ENCODE measurements at places on chromosomes 7 and 10. TPM values are rescaled to one million over a fixed set of nuclear protein-coding genes. Genes with fewer than 3 reads are reported as not detected.

DNA sequence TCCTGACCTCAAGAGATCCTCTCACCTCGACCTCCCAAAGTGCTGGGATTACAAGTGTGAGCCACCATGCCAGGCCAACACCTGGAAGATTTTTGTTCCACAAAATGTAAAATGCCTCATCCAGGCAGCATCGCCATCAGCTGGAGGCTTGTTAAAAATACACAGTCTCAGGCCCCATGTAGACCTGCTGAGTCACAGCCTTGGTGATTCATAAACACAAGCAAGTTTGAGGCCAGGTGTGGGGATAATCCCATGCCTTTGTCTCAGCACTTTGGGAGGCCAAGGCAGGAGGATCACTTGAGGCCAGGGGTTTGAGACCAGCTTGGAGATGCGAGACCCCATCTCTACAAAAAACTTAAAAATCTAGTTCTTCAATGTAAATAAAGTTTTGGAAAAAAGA, 49.1 kb upstream of the FOXK1 start:
- peaks cover 11% of the 10 kb centered on the region for H3K4me1 ChIP-seq
- H3K36me3 ChIP-seq = no peaks in the 10 kb centered on the region
- no peaks in the 10 kb centered on the region for H3K27me3 ChIP-seq
- H3K27ac ChIP-seq = no peak overlapping the region
- no peak overlapping the region for H3K4me3 ChIP-seq

GRCh38 chr10:14541379-14541778, 210.7 kb upstream of the FRMD4A start:
- no peaks in the 10 kb centered on the region for H3K27me3 ChIP-seq
- no peak overlapping the region for H3K27ac ChIP-seq
- no peaks in the 10 kb centered on the region for H3K4me1 ChIP-seq
- no peaks in the 10 kb centered on the region for H3K36me3 ChIP-seq
- no peak overlapping the region for H3K4me3 ChIP-seq

- no peaks in the 10 kb centered on the region for H3K4me1 ChIP-seq
- H3K4me3 ChIP-seq = no peak overlapping the region
- DNase-seq = peak; percentile 5
- no peaks in the 10 kb centered on the region for H3K36me3 ChIP-seq
Measured at GRCh38 chr7:45582868-45583277, 8.7 kb downstream of the ADCY1 start.

GRCh38 chr10:60906411-60906810, 37.6 kb downstream of the RHOBTB1 start:
- no peak overlapping the region for H3K4me3 ChIP-seq
- H3K36me3 ChIP-seq = no peaks in the 10 kb centered on the region
- H3K27ac ChIP-seq = no peak overlapping the region
- H3K27me3 ChIP-seq = no peaks in the 10 kb centered on the region
- DNase-seq = no peak
- H3K4me1 ChIP-seq = no peaks in the 10 kb centered on the region

Gene PWWP2B
- total RNA-seq = 13.4 TPM

Gene TMEM229A
- not detected for total RNA-seq

DNA sequence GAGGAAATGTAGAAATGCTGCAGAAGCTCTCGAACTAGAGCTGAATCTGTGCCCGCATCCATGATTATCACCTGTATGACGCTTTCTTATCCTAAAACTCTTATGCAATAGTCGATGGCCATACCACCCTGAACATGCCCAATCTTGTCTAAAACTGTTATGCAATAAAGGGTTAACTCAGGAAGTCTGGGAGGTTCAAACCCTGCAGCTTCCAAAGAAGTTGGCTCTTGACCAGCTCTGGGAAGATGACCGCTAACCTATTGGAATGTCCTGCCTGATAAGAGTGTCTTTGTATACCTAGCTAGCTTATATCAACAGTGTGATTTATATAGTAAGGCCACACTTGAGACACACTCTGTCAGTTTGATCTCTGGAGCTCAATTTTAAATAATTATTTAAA, 3.4 kb upstream of the C10orf88 start:
- no peaks in the 10 kb centered on the region for H3K4me1 ChIP-seq
- H3K36me3 ChIP-seq = no peaks in the 10 kb centered on the region
- no peak for DNase-seq

- DNase-seq = no peak
- H3K4me1 ChIP-seq = no peaks in the 10 kb centered on the region
- no peak overlapping the region for H3K27ac ChIP-seq
- H3K27me3 ChIP-seq = no peaks in the 10 kb centered on the region
Measured at GRCh38 chr7:5375925-5376324, 47.7 kb downstream of the TNRC18 start.

DNA sequence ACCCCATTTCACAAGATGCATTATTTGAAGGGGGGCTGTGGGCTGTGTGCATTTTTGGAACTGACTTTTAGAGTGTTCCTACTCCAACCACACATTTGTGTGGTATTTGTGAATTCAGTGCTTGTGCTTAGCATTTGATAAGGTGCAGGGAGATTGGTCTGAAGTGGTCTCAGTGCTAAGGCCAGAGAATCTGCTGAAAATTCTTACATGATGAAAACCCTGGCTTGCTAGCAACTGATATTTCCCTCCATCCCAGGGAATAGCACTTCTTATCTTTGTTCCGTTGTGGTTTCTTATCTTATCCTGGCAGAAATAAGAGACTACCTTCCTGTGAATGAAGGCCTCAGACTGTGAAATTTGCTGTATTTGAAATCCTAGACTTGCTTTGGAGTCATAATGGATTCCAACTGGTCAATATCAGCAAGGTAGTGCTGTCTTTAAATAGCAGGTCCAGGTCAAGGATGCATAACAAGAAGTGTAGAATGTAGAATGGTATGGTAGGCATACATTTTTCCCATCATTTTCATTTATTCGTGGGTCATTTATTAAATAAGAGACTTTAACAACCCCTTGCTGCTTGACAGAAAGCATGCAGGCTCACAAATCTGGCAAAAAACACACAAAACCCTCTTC, 986.9 kb downstream of the REEP3 start:
- no peak overlapping the region for H3K4me3 ChIP-seq
- no peaks in the 10 kb centered on the region for H3K36me3 ChIP-seq
- no peak overlapping the region for H3K27ac ChIP-seq
- no peaks in the 10 kb centered on the region for H3K27me3 ChIP-seq

Gene TMEM254
- total RNA-seq = 18.7 TPM

GRCh38 chr10:31607481-31607880, 288.5 kb downstream of the ZEB1 start:
- H3K4me1 ChIP-seq = no peaks in the 10 kb centered on the region
- no peak overlapping the region for H3K4me3 ChIP-seq
- no peaks in the 10 kb centered on the region for H3K36me3 ChIP-seq
- no peak overlapping the region for H3K27ac ChIP-seq
- no peak for DNase-seq

DNA sequence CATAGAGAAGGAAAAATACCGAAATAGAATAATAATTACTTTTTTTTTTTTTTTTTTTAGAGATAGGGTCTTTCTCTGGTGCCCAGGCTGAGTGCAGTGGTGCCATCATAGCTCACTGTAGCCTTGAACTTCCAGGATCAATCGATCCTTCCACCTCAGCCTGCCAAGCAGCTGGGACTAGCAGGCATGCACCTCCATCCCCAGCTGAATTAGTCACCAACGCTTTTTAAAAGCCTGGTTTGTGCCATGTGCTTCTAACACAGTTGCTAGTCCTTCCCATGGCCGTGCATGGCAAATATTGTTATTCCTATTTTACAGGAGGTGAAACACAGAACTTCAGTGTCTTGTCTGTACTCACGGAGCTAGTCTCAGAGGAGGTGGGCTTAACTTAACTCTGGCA, 23.2 kb downstream of the LYZL2 start:
- no peak for DNase-seq
- no peaks in the 10 kb centered on the region for H3K36me3 ChIP-seq
- no peaks in the 10 kb centered on the region for H3K27me3 ChIP-seq
- H3K4me3 ChIP-seq = no peak overlapping the region

DNA sequence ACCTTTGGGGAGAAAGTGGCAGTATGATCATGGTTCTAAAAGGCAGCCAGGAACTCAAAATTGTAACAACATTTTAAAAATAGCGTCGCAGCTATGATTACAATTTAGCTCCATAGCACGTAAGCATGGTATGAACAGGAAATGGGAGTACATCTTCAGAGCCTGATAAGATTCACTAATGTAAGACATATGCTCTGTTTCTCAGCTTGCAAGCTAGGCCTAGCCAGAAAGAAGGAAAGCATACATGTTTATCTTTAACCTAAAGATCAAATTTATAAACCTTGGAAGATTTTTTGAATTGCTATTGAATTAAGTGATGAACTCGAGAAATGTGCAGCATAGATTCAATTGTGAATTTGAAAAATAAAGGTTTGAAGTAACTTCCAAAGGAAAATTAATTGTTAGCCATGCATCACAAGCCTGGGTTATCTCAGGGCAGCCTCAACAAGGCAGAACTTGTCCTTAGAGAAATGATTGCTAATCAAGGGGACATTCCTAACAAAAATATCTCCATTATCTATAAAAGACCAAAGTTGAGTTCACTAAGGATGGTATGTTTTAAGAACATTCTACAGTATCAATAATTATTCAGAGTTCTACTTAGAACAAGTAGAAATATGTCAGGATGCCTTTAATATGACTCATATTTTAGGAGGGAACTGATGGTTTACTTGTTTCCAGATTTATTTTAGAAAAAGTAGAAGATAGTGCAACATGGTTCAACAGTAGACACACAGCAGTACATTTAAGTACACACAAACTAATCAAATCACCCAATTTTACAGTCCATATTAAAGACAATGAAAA, 38.8 kb upstream of the SEPTIN7 start:
- no peaks in the 10 kb centered on the region for H3K36me3 ChIP-seq
- no peaks in the 10 kb centered on the region for H3K4me1 ChIP-seq
- H3K27me3 ChIP-seq = no peaks in the 10 kb centered on the region
- no peak for DNase-seq
- H3K27ac ChIP-seq = no peak overlapping the region

Gene SEMA3A
- 23.2 TPM for total RNA-seq

- no peak overlapping the region for H3K4me3 ChIP-seq
- no peaks in the 10 kb centered on the region for H3K36me3 ChIP-seq
- H3K4me1 ChIP-seq = no peaks in the 10 kb centered on the region
- no peak overlapping the region for H3K27ac ChIP-seq
- H3K27me3 ChIP-seq = no peaks in the 10 kb centered on the region
Measured at GRCh38 chr7:78334426-78334825, 535.9 kb downstream of the PHTF2 start.

GRCh38 chr10:36765782-36766414, 359.5 kb upstream of the ANKRD30A start:
- no peaks in the 10 kb centered on the region for H3K27me3 ChIP-seq
- H3K4me3 ChIP-seq = no peak overlapping the region
- no peaks in the 10 kb centered on the region for H3K36me3 ChIP-seq
- no peaks in the 10 kb centered on the region for H3K4me1 ChIP-seq

DNA sequence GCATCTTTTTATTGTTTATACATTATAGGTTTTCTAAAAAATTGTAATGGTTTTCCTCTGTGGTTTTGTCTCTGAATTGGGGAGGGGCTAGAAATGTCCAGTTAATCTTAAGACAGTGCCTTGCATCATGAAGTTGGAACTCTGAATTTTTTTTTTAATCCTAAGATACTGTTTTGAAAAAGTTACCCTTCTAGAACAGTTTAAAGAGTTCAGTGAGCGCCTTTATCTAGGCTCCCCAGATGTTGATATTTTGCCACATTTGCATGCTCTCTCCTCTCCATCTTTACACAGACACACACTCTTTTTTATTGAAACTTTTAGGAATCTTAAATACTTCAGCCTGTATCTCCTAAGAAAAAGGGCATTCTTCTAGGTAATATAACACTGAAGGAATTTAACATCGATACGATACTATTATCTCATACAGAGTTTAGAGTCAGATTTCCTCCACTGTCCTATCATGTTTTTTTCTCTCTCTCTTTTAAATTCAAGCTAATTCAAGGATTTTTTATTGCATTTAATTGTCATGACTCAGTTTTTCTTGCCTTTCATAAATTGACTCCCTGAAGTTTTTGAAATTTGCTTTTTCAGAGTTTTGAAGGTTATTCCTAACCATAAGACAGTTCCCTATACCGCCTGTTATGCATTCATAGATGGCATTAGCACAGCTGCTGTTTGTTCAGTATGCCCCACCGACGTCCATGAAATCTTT, 31.5 kb downstream of the PRKAR2B start:
- no peaks in the 10 kb centered on the region for H3K36me3 ChIP-seq
- DNase-seq = no peak
- no peak overlapping the region for H3K4me3 ChIP-seq
- H3K4me1 ChIP-seq = no peaks in the 10 kb centered on the region
- no peak overlapping the region for H3K27ac ChIP-seq

DNA sequence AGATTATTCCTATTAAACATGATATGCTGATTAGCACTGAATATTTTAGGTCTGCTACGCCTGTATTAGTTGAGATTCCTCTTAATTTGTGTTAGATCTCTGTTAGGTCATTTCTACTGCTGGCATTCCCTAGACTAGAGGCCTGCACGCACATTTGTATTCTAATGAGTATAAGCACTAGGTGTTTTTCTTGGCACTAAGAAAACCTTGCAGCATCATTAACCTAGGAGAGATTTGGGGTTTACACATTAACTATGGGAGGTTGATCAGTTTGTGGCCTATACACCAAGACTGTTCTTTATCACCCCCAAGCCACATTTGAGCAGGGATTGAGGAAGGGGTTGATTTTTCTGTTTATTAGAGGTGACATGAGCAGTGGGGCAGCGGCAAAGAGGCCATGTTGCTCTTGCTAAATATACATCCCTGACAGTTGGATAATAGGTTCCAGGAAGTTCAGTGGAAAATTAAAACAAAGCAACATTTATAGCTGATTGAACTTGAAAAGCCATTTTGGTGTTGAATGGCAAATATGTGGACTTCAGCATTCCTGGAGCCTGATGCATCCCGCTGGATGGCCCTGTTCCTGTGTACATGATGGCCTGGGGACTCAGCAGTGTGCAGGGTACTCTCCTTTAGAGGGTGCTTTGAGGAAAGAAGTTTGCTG, 65.2 kb downstream of the GBF1 start:
- H3K36me3 ChIP-seq = no peaks in the 10 kb centered on the region
- peaks cover 3% of the 10 kb centered on the region for H3K4me1 ChIP-seq
- no peaks in the 10 kb centered on the region for H3K27me3 ChIP-seq
- H3K27ac ChIP-seq = peak overlapping the region; percentile 49

Gene PAPOLB
- total RNA-seq = 0.15 TPM

GRCh38 chr7:135930565-135931461, 46.3 kb downstream of the MTPN start:
- no peak overlapping the region for H3K27ac ChIP-seq
- no peak overlapping the region for H3K4me3 ChIP-seq
- H3K4me1 ChIP-seq = no peaks in the 10 kb centered on the region
- H3K27me3 ChIP-seq = no peaks in the 10 kb centered on the region

- H3K4me3 ChIP-seq = no peak overlapping the region
- H3K36me3 ChIP-seq = no peaks in the 10 kb centered on the region
Measured at GRCh38 chr7:44631458-44632115, 25.2 kb downstream of the OGDH start.

All from breast epithelium (tissue), 4 donors.